ENCODE measurements at places on chromosomes 6 and 20. TPM values are rescaled to one million over a fixed set of nuclear protein-coding genes. Genes with fewer than 3 reads are reported as not detected.

Gene RNF144B
- total RNA-seq = 2.0 TPM

- no peak for DNase-seq
Observed at GRCh38 chr20:9329355-9330101, 184.9 kb upstream of the LAMP5 start.

DNA sequence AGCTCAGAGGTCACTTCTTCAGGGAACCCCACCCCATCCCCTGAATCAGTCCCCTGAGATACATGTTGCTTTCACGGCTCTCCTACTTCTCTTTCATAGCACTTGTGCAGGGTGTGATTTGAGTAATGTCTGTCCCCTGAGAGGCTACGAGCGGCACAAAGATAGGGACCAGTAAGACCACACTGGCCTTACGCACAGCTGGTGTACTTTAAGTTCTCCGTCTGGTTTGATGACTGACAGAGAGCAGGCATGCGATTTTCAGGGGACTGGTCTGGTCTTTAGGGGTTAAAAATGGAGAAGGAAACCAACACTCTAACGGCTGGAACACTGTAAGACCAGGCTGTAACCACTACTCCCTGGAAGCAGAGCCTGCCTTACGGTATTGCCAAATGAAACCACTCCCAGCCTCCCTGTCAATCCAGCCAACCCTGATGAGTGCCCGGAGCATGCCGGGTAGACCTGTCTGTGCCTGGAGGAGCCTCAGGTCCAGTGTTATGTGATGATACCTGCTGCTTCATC, 47.1 kb downstream of the ELMO2 start:
- DNase-seq = no peak

DNA sequence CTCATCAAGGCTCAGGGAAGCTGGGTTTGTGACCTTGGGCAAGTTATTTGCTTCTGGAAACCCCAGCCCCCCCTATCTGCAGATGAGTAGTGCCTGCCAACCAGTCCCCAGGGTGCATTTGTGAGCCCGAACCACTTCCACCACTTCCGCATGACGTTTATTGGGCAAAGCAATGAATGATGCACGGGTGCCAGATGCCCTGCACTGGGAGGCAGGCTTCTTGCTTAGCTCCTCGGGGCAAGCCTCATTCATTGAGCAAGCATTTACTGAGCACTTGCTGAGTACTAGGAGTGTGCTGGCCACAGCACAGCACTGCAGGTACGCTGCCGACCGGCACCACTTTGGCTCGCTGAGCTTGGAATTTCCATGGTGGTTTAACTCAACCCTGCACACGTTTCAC, 60.2 kb downstream of the GNAS-AS1 start:
- no peak for DNase-seq

Gene CAGE1
- 0.08 TPM for total RNA-seq

Gene SNX21
- 0.91 TPM for total RNA-seq

DNA sequence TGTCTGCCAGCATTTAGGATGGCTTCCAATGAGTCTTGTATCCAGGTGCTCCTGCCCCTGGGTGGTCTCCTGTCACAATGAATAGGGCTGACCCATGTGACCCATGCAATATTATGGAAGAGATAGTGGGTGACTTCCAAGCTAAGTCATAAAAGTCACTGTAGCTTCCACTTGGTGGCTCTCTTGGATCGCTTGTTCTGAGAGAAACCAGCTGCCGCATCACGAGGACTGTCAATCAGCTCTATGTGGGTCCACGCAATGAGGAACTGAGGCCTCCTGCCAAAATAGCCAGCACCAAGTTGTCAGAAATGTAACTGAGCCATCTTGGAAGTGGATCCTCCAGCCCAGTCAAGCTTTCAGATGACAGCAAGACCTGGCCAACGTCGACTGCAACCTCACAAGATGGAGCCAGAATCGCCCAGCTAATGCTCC, 14.9 kb upstream of the MATN4 start:
- DNase-seq = no peak

DNA sequence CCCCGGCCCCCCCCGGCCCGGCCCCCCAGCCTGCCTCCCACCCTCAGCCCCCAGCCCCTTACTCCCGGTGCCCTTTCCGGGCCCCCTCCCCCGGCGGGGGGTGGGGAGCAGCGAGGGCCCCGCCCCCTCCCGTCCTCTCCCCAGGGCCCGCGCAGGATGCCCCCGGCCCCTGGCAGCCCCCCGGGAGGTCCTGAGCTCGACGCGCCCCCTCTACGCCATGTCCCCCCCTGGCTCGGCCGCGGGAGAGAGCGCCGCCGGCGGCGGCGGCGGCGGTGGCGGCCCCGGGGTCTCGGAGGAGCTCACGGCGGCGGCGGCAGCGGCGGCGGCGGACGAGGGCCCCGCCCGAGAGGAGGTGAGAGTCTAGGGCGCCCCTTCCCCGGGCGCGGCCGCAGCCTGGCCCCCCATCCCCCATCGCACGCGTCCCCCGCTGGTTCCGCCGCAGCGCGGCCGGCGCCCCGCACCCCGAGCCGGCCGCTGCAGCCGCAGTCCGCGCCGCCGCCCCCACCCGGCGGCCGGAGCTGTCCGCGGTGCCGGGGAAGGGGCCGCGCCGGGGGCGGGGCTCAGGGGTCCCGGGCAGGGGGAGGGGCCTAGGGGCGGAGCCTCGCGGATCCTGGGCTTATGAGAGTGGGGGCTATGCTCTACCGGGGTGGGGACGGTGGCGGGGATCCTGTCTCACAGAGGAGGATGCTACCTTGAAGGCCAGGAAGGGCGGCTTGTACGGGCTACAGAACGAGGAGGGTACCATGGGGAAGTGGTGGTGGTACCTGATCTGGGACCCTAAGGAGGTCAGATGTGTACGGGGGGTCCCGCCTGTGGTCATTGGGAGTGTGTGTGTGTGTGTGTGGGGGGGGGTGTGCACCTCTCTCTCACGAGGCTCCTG, 516 bp downstream of the TMEM151B start:
- DNase-seq = no peak

Gene ROS1
- total RNA-seq = not detected

Gene RUNX2
- total RNA-seq = 43.4 TPM

All from activated CD4-positive, alpha-beta memory T cell treated with anti-CD3 and anti-CD28 coated beads, Interleukin-2, amount 10 ng/mL, durations not matched to agents 7 days and 5 days (primary cell).